GM06990 (cell line): ENCODE measurements at places on chromosomes 2 and 18.
A peak's percentile ranks its signal among the peaks of the same experiment; 100 is the strongest.

- DNase-seq = no peak
These were observed 4.7 kb upstream of the ECEL1 start for GRCh38 chr2:232492236-232492848.

- DNase-seq = peak; percentile 54
These were observed 126.6 kb upstream of the PPP1CB start for GRCh38 chr2:28624793-28625701.

DNA sequence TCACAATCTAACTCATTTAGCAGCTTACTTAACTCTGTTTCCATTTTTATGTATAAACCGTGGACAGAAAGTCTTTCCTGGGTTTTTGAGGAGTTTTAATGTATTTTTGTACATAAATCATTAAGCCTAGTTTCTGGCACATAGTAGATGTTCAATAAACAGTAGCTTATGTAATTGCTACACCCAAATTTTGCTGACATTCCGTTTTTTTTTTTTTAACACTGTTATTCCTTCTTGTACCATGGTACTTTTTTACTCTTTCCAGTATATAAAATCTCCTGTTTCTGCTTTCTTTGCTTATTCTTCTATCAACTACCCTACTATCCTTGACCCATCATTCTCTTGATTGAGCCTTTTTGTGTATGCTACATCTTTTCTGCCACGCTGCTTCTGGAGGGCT lies 1151.3 kb upstream of the CRIM1 start:
- no peak for DNase-seq

DNA sequence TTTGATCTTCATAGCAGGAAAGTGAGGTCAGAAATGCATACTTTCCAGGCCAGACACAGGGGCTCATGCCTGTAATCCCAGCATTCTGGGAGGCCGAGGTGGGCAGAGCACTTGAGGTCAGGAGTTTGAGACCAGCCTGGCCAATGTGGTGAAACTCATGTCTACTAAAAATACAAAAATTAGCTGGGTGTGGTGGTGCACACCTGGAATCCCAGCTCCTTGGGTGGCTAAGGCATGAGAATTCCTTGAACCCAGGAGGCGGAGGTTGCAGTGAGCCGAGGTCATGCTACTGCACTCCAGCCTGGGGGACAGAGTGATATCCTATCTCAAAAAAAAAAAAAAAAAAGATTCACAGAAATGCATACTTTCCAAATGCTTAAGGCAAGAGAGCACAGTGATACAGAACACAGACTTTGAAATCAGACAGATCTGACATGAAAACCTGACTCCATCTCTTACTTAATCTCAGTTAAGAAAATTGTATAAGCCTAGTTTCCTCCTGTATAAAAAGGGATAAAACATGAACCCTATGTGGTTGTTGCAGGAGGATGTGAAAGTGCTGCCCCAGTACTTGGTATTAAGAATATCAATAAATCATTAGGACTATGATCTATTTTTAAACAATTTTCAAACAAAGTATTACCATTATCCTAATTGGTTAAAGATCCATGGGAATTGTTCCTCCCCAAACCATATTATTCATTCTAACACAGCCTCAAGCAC lies 26.4 kb downstream of the COBLL1 start:
- no peak for DNase-seq

DNA sequence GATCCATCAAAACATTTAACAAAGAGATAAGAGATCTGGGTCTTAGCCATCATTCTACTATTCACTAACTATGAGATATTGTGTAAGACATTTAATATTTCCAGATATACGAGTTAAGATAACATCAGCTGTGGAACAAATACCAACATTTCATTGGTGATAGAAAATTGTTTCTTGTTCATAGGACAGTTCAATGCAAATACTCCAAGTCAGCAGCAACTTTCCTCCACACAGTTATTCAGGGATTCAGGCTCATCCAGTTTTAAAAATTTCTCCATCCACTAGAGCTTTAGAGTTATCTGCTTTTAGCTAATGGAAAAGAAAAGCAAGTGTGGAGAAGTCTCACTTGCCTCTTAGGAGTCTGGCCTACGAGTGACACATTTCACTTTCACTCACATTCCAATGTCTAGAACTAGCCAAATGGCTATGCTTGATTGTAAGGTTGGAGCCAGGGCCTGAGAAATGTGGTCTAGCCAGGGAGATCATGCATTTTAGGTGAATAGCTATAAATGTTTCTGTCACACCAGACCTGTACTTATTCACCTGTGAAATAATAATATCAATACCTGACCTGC lies 119.3 kb upstream of the MAPRE2 start:
- no peak for DNase-seq
